ENCODE measurements at places on chromosomes 3 and 15. TPM values are rescaled to one million over a fixed set of nuclear protein-coding genes. Genes with fewer than 3 reads are reported as not detected.

- H3K27ac ChIP-seq: no peak overlapping the region
- no peaks in the 10 kb centered on the region for H3K27me3 ChIP-seq
- H3K4me1 ChIP-seq: no peaks in the 10 kb centered on the region
- no peak for DNase-seq
Measured at GRCh38 chr3:181066143-181067087, 76.9 kb upstream of the DNAJC19 start.

GRCh38 chr3:23984934-23985333 is 39.8 kb downstream of the NR1D2 start:
- no peak for DNase-seq
- no peaks in the 10 kb centered on the region for H3K27me3 ChIP-seq
- no peaks in the 10 kb centered on the region for H3K4me1 ChIP-seq
- no peak overlapping the region for H3K27ac ChIP-seq
- no peaks in the 10 kb centered on the region for H3K36me3 ChIP-seq

Gene HYKK
- total RNA-seq: 0.50 TPM

GRCh38 chr15:31344823-31345605 is 18.4 kb downstream of the KLF13 start:
- no peaks in the 10 kb centered on the region for H3K27me3 ChIP-seq
- H3K4me1 ChIP-seq: peaks cover 86% of the 10 kb centered on the region
- no peak for DNase-seq
- H3K27ac ChIP-seq: peak overlapping the region; percentile 99
- H3K4me3 ChIP-seq: peak overlapping the region; percentile 92
- H3K36me3 ChIP-seq: no peaks in the 10 kb centered on the region

Gene ATP13A5
- total RNA-seq: not detected

DNA sequence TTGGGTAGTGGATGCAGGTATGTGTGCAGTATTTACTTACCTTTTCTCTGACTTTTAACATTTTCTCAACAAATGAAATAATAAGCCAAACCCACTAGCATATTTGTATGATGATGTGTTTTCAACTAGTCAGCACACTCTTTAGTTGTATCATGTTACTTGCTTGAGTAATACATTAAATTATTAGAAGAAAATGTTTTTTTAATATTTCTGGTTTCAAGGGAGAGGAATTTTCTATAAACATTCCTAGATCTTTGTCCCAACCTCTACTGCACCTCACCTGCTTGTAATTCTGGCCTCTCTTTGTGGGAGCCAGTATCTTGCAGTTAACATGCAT is 161.8 kb upstream of the CBLB start:
- H3K27ac ChIP-seq: no peak overlapping the region
- no peaks in the 10 kb centered on the region for H3K27me3 ChIP-seq
- H3K36me3 ChIP-seq: no peaks in the 10 kb centered on the region
- no peak overlapping the region for H3K4me3 ChIP-seq
- DNase-seq: no peak

Gene CLSTN2
- not detected for total RNA-seq

DNA sequence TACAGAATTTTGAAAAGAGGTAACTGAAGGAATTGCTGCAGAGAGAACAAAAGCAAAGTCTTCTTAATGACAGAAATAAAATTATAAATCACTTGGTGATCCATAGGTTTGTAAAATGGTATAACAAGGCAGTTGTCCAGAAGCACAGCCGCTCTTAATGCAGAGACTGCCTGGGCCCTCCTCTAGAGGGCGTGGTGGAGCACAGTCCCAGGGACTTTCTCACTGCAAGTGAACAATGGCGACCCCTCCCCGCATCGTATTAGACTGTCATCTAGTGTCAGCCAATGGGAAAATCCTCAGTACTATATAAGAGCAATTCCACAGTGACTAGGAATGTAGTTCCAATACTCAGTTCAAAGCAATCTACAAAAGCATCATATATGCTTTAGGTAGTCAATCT is 26.4 kb upstream of the ZBED2 start:
- H3K27me3 ChIP-seq: no peaks in the 10 kb centered on the region
- peaks cover 16% of the 10 kb centered on the region for H3K36me3 ChIP-seq
- no peak for DNase-seq
- H3K27ac ChIP-seq: no peak overlapping the region
- no peak overlapping the region for H3K4me3 ChIP-seq

Gene ALG1L2
- total RNA-seq: not detected

DNA sequence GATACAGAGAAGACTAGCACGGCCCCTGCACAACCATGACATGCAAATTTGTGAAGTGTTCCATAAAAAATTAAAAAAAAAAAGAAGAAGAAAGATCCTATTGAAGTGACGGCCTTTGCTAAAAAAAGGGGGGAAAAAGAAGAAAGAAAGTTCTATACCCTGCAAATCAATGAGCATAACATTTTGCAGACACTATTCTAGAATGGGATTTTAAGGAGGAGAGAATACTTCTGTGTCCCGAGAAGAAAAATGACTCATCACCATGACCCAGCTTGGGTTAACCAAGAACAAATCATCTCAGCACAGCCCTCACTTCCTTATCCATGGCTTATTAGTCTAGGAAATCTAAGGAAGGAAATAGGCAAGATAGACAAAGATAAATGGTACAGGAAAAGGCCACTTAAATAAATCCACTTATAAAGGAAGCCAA is 7.4 kb upstream of the SH3BP5 start:
- no peaks in the 10 kb centered on the region for H3K27me3 ChIP-seq
- no peak for DNase-seq
- H3K27ac ChIP-seq: no peak overlapping the region
- no peaks in the 10 kb centered on the region for H3K36me3 ChIP-seq

Gene VGLL3
- not detected for total RNA-seq

- H3K27ac ChIP-seq: no peak overlapping the region
- H3K36me3 ChIP-seq: peaks cover 4% of the 10 kb centered on the region
- no peak for DNase-seq
- no peaks in the 10 kb centered on the region for H3K4me1 ChIP-seq
Measured at GRCh38 chr3:22296601-22297000, 545.6 kb upstream of the ZNF385D start.

GRCh38 chr15:81752546-81752942 is 293.3 kb downstream of the MEX3B start:
- H3K4me3 ChIP-seq: no peak overlapping the region
- no peak for DNase-seq
- peaks cover 8% of the 10 kb centered on the region for H3K27me3 ChIP-seq
- no peak overlapping the region for H3K27ac ChIP-seq
- no peaks in the 10 kb centered on the region for H3K4me1 ChIP-seq

DNA sequence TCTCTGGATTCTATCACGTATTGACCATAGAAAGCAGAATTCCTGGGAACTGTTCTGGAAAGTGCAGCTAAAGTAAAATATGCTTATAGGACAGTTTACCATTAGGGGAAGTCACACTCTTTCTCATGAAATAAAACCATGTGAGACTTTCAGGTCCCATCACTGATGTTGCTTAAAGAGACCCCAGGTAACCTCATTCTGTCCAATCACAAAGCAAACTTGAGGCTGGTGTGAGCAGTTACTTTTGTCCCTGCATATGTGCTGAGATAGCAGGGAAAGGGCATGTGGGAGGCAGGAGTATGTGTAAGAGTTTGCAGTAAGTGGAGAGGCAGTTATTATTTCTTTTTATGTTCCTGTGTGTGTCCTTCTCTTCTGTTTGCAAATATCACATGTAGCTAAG is 16.1 kb downstream of the GPR87 start:
- H3K36me3 ChIP-seq: no peaks in the 10 kb centered on the region
- H3K27ac ChIP-seq: no peak overlapping the region
- peaks cover 9% of the 10 kb centered on the region for H3K27me3 ChIP-seq

DNA sequence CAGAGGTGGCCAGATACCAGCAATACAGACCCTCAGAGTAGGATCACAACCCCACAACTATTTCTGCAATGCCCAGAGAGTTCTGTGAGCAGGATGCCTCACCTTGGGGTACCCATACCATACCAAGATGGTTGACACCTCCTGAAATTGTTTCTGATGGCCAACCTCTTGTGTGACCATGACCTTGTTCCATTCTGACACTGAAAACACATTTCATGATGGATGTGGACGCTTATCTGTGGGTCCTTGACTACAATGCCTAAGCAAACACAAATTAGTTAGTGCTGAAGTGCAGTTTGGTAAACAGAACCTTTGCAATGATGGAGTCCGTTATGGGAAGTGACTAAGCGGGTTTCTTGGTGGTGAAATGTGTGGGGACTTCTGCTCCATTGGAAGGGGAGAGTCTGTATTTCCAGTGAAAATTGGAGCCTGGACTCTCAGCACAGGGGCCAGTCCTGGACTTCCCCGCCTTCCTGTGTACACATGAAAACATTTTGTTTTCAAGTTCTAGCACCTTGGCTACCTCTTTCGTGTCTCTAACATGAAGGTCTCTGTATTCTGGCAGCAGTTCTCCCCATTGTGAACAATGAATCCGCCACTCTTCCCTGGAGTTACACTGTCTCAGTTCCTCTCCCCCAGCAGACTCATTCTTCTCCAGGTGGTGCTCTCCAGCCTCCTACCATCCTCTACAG is 106.2 kb downstream of the XXYLT1 start:
- H3K27me3 ChIP-seq: no peaks in the 10 kb centered on the region
- DNase-seq: no peak
- peaks cover 31% of the 10 kb centered on the region for H3K4me1 ChIP-seq
- H3K4me3 ChIP-seq: no peak overlapping the region
- H3K36me3 ChIP-seq: no peaks in the 10 kb centered on the region

GRCh38 chr15:38129531-38130204 is 123.0 kb upstream of the SPRED1 start:
- peaks cover 29% of the 10 kb centered on the region for H3K27me3 ChIP-seq
- H3K4me3 ChIP-seq: peak overlapping the region; percentile 35
- H3K36me3 ChIP-seq: no peaks in the 10 kb centered on the region
- no peak for DNase-seq
- peaks cover 20% of the 10 kb centered on the region for H3K4me1 ChIP-seq
